Purkinje cell (primary cell): ENCODE measurements at places on chromosomes 5 and 9. TPM values are rescaled to one million over a fixed set of nuclear protein-coding genes. Genes with fewer than 3 reads are reported as not detected.

Gene PLCXD3
- polyA plus RNA-seq, result 9.7 and 10.4 TPM in 2 replicates

Gene ASPN
- 0.70 and 0.83 TPM in 2 replicates for polyA plus RNA-seq

Gene KCNN2
- 38.7 and 43.6 TPM in 2 replicates for polyA plus RNA-seq

Gene ANXA2R
- polyA plus RNA-seq, result 0.28 TPM in 1 of 2 replicates, not detected in the other

Gene HSD17B3
- not detected in 2 replicates for polyA plus RNA-seq

Gene BSPRY
- polyA plus RNA-seq, result 48.0 and 54.2 TPM in 2 replicates

Gene LCN12
- not detected in 2 replicates for polyA plus RNA-seq

Gene MTX3
- 16.9 and 24.2 TPM in 2 replicates for polyA plus RNA-seq

Gene OMD
- polyA plus RNA-seq, result 1.6 and 3.0 TPM in 2 replicates

Gene PCDHGA11
- 1.5 and 2.4 TPM in 2 replicates for polyA plus RNA-seq

Gene ALDOB
- polyA plus RNA-seq, result 2.0 TPM in 1 of 2 replicates, not detected in the other

Gene ITK
- polyA plus RNA-seq, result not detected in 2 replicates

Gene UAP1L1
- not detected in 2 replicates for polyA plus RNA-seq

Gene PAPPA
- 0.29 and 1.4 TPM in 2 replicates for polyA plus RNA-seq

Gene ORM2
- not detected in 2 replicates for polyA plus RNA-seq

Gene QSOX2
- 4.1 and 6.8 TPM in 2 replicates for polyA plus RNA-seq

Gene NUTM2G
- polyA plus RNA-seq, result not detected in 2 replicates

Gene GRM6
- 0.05 TPM in 1 of 2 replicates, not detected in the other for polyA plus RNA-seq

Gene PHYHD1
- 4.6 TPM in 1 of 2 replicates, not detected in the other for polyA plus RNA-seq

Gene MEIKIN
- polyA plus RNA-seq, result 0.85 and 1.3 TPM in 2 replicates

Gene SPATA31A3
- polyA plus RNA-seq, result not detected in 2 replicates
